GM23338 (cell line): ENCODE measurements at places on chromosomes 5 and 9.

DNA sequence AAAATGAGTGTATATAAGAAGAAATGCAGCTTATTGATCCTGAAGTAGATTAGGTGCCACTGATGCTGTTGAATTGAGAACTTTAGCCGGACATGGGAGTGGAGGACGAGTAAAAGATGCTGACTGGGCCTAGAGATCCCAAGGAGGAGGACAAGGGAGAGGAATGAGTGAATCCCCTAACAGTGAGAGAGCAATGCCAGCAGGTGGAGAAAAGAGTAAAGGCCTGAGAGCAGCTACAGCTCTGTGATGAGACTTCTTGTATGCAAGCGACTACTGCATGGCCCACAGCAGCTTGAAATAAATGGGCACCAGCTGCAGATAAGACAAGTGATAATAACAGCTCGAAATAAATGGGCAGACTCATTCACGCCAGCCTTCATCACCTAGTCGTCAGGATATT, 44.5 kb upstream of the JMY start:
- no peaks in the 10 kb centered on the region for H3K4me1 ChIP-seq
- no peak overlapping the region for H3K27ac ChIP-seq
- peak; percentile 46 for DNase-seq
- no peaks in the 10 kb centered on the region for H3K27me3 ChIP-seq
- no peak overlapping the region for H3K4me3 ChIP-seq

GRCh38 chr9:104617418-104617817, 586 bp downstream of the OR13C9 start:
- no peak for DNase-seq
- no peaks in the 10 kb centered on the region for H3K27me3 ChIP-seq
- no peaks in the 10 kb centered on the region for H3K36me3 ChIP-seq
- no peak overlapping the region for H3K27ac ChIP-seq

DNA sequence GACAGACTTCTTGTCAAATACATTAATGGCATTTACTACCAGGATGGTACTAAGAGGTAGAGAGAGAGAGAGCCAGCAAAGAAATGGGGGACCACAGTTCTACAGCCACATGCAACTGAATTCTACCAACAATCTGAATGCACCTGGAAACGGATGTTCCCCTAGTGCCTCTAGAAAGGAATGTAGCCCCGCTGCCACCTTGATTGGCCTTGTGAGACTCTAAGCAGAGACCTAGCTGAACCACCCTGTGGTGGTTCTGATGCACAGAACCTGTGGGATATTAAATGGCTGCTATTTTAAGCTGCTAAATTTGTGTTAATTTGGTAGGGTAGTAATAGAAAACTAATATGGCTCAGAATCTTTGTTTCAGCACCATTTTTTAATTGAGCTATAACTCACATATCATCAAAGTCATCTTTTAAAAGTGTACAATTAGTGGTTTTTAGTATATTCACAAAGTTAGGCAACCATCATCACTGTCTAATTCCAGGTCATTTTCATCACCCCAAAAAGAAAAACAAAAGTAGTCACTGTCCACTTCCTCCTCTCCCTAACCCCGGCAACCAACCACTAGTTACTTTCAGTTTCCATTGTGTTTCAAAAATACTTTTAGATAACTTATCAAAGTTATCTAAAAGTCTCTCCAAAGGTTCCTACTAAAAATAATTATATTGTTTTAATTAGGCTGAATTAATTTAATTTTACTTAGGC, 51.7 kb downstream of the CPLANE1 start:
- H3K36me3 ChIP-seq = peaks cover 6% of the 10 kb centered on the region; the same call in 1 of the 2 replicates
- no peaks in the 10 kb centered on the region for H3K27me3 ChIP-seq
- H3K27ac ChIP-seq = no peak overlapping the region; the same call in 1 of the 2 replicates

DNA sequence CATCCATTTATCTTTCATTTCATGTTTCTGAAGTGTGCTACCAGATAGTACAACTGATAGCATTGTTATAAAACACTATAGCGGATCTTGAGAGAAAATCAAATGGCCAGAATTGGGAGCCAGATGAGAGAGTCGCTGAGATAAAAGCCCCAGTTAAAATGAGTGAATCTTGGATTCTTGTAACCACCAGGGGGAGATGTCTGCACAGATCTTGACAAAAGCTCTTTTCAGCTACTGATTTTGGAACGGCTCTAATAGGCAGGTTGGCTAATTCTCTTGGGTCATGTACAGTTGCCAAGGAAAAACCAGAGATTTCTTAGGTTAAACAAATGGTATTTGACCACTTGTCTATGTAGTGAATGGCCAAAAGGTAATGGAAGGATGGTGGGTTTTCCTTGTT, 21.7 kb downstream of the F2RL2 start:
- H3K27me3 ChIP-seq = no peaks in the 10 kb centered on the region
- no peaks in the 10 kb centered on the region for H3K4me1 ChIP-seq

- H3K27ac ChIP-seq = no peak overlapping the region
- H3K4me1 ChIP-seq = no peaks in the 10 kb centered on the region
- H3K36me3 ChIP-seq = peaks cover 50% of the 10 kb centered on the region
- no peaks in the 10 kb centered on the region for H3K27me3 ChIP-seq
- DNase-seq = no peak
Measured at GRCh38 chr5:18652404-18653215, 1018.4 kb downstream of the TAF11L14 start.

DNA sequence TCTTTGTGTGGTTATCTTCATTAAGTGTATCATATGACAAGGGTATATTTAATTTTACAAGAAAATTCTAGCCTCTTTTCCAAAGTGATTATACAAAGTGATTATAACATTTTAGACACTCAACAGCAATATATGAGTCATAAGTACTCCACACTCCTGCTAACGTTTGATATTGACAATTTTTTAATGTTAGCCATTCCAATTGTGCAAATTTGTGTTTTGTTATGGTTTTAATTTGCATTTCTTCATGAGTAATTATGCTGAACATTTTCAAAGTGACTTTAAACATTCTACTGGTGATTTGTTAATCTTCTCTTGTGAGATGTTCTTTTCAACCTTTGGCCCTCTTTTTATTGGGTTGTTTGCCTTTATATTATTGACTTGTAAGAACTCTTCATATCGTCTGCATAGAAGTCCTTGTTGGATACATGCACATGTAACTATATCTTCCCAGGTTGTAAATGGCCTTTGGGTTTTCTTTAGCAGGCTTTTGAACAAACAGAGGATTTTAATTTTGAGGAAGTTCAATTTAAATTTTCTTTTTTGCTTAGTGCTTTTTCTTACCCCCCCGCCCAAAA, 771.6 kb upstream of the ZNF608 start:
- peaks cover 14% of the 10 kb centered on the region for H3K4me1 ChIP-seq
- no peak overlapping the region for H3K27ac ChIP-seq
- H3K36me3 ChIP-seq = no peaks in the 10 kb centered on the region
- no peaks in the 10 kb centered on the region for H3K27me3 ChIP-seq

GRCh38 chr5:61767231-61768080, 435.4 kb downstream of the ZSWIM6 start:
- no peaks in the 10 kb centered on the region for H3K27me3 ChIP-seq
- no peak overlapping the region for H3K27ac ChIP-seq
- H3K4me1 ChIP-seq = no peaks in the 10 kb centered on the region

GRCh38 chr9:445033-445432, 230.4 kb downstream of the DOCK8 start:
- DNase-seq = no peak
- no peaks in the 10 kb centered on the region; the same call in 1 of the 2 replicates for H3K4me1 ChIP-seq
- no peaks in the 10 kb centered on the region for H3K27me3 ChIP-seq
- no peak overlapping the region for H3K27ac ChIP-seq
- H3K4me3 ChIP-seq = no peak overlapping the region

DNA sequence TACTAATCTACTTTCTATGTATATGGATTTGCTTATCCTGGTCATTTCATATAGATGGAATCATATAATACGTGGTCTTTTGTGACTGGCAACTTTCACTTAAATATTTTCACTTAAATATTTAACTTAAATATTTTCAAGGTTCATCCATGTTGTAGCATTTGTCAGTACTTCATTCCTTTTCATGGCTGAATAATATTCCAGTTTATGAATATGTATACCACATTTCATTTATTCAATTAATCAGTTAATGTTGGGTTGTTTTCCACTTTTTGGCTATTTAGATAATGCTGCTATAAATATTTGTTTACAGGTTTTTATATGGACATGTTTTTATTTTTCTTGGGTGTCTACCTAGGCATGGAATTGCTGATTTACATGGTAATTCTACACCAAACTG, 7.7 kb downstream of the PRRC1 start:
- no peaks in the 10 kb centered on the region for H3K27me3 ChIP-seq
- DNase-seq = no peak
- H3K36me3 ChIP-seq = peaks cover 79% of the 10 kb centered on the region
- no peaks in the 10 kb centered on the region for H3K4me1 ChIP-seq
- no peak overlapping the region for H3K4me3 ChIP-seq

DNA sequence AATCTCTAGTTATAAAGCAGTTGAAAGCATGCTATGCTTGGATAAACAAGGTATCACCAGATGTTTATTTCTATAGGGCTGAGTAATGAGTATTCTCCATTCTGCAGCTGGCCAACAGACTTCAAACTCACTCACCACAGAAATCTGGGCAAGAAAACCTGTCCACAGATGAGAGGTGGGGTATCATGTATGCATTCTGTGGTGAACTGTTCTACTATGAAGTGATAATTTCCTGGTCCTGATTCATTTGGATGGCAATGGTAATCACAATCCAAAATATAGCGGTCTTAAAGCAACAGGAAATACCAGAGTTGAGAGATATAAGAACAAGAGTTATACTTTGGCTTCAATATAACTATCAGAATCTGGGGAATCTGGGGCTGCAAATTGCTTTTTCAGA, 65.9 kb upstream of the EFNA5 start:
- H3K27me3 ChIP-seq = no peaks in the 10 kb centered on the region
- no peak for DNase-seq
- H3K36me3 ChIP-seq = no peaks in the 10 kb centered on the region
- no peak overlapping the region for H3K4me3 ChIP-seq
- H3K4me1 ChIP-seq = no peaks in the 10 kb centered on the region
- no peak overlapping the region for H3K27ac ChIP-seq

DNA sequence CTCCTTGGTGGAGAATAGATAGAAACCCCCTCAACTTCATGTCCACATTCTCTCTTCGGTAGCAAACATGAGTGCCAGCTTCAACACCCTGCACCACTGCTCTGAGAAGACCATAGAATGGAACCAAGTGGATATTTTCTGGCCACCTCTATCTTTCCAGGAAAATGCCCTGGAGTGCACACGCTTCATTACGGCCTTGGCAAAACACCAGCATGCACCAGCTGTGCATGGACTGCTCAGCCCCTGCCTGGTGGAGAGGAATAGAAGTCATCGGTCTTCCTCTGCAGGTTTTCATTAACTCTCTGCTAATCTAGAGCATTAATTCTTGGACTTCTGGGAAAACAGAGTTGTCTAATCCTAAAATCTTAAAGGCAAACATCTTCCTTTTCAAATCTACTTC, 211.6 kb upstream of the TMEM161B start:
- H3K4me3 ChIP-seq = no peak overlapping the region
- DNase-seq = no peak
- H3K27ac ChIP-seq = no peak overlapping the region
- no peaks in the 10 kb centered on the region for H3K36me3 ChIP-seq
- H3K4me1 ChIP-seq = peaks cover 38% of the 10 kb centered on the region

DNA sequence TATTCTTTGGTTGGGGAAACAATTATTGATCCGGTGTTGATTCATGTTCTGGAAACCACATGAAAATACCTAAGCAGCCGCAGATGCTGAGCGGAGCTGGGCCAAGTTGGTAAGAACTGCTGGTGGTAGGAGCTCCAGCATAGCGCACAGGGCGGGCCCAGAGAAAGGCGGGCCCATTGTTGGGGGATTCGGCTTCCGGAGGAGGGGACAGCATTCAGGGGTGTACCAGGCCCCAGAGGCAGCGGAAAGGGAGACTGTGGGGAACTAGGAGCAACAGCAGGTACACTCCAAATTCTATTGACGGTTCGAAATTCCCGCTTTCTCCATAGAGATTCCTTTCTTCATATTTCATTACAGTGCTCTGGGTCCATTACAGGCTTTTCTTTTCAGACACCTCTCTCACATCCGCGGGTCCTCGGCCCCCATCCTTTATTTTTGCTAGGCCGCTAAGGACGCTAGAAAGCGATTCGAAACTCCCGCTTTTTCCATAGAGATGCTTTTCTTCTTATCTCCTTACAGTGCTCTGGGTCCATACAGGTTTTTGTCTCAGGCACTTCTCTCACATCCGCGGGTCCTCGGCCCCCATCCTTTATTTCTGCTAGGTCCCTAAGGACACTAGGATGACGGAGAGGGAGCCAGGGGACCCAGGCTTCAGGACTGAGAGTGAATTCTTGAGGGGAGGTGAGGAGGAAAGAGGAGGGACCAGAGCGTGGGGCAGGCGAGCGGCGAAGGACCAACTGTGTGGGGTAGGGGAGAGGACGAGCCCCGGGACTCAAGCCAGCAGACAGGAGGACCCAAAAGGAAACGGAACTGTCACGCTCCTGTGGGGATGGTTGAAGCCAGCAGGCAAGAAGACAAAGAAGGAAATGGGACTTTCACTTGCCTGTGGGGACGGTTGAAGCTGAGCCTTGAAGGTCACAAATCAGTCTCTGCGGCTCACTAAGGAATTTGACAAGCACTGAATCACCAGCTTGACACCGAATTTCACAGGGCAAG, at the start of gene CCDC152:
Gene CCDC152 (plus strand): TSS at position 213 of the 996 bp plus-strand sequence. CDS start 2,304 bp downstream, outside the sequence.
- peak; percentile 89 for DNase-seq
- peaks cover 5% of the 10 kb centered on the region for H3K4me1 ChIP-seq
- H3K4me3 ChIP-seq = peak within 1 kb of the TSS; percentile 90
- H3K27ac ChIP-seq = peak within 1 kb of the TSS; percentile 56; the same call in 1 of the 2 replicates
- no peaks in the 10 kb centered on the region for H3K27me3 ChIP-seq
- no peaks in the 10 kb centered on the region for H3K36me3 ChIP-seq

- H3K27ac ChIP-seq = no peak overlapping the region
- DNase-seq = no peak
- H3K27me3 ChIP-seq = no peaks in the 10 kb centered on the region
Measured at GRCh38 chr9:16668734-16669295, 201.7 kb downstream of the BNC2 start.
